Right renal cortex interstitium (tissue), 3 donors: ENCODE measurements at places on chromosomes 7 and 10. TPM values are rescaled to one million over a fixed set of nuclear protein-coding genes. Genes with fewer than 3 reads are reported as not detected.

The OR13A1 gene
- polyA plus RNA-seq, result not detected

DNA sequence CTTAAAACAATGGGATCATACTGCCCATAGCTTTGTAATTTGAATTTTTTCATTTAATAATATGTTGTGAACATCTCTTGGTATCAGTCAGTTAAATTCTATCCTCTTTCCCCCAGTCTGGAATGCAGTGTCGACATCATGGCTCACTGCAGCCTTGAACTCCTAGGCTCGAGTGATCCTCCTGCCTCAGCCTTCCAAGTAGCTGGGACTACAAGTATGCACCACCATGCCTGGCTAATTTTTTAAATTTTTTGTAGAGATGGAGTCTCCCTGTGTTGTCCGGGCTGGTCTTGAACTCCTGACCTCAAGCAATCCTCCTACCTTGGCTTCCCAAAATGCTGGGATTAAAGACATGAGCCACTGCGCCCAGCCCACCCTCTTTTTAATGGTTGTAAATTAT is 34.6 kb downstream of the MPLKIP start:
- DNase-seq, result no peak

The SIRT1 gene
- 42.1 TPM for polyA plus RNA-seq

GRCh38 chr10:67319976-67320375 is 376.0 kb downstream of the CTNNA3 start:
- no peak for DNase-seq

GRCh38 chr10:89615112-89615511 is 29.9 kb downstream of the PANK1 start:
- no peak for DNase-seq

DNA sequence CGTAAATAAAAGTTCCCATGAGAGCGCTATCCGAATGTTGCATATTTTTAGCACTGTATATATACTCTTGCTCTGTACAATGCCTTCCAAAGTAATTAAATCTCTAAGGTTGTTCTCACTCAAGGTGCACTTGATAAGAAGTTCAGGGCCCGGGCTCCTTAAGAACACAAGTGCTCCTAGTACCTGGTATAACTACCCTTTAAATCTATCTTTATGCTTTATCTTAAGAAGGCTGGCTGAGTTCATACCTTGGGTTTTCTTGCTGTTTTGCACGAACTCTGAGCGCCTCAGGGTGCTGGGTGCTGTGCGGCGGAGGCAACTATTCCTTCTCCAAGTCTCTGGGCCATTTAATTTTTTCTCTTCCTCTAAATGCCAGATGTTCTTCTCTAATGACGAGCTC is 80.4 kb downstream of the DNMBP start:
- DNase-seq, result no peak

The TRPV5 gene
- polyA plus RNA-seq, result 0.87 TPM

GRCh38 chr10:5465976-5466450 is 33.4 kb downstream of the CALML5 start:
- no peak for DNase-seq

GRCh38 chr10:133377025-133377817 is 1.8 kb upstream of the PAOX start:
- DNase-seq, result no peak
